ENCODE measurements at places on chromosomes 12 and 14. TPM values are rescaled to one million over a fixed set of nuclear protein-coding genes. Genes with fewer than 3 reads are reported as not detected.

- DNase-seq = no peak
These were observed 59.3 kb downstream of the HEATR5A start for GRCh38 chr14:31360919-31361662.

KRR1 gene
- 30.0 TPM for total RNA-seq

DNA sequence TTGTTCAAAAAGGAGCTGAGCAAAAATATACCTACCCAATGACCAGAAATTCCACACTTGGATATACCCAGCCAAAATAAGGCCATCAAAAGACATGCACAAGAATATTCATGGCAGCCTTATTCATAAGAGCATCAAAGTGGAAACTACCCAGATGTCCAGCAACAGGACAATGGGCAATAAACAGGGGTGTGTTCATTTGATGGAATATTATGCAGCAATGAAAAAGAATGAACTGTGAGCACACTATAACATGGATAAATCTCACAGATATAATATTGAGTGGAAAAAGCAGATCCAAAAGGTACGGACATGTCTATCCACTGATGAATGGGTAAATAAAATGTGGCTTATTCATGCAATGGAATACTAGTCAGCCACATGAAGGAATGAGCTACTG, 209.2 kb upstream of the LHX5 start:
- no peak for DNase-seq

GRCh38 chr12:114884575-114884974, 200.6 kb upstream of the TBX3 start:
- DNase-seq = no peak

GRCh38 chr14:68677476-68677875, 115.4 kb downstream of the ZFP36L1 start:
- DNase-seq = no peak

MYBPC1 gene
- total RNA-seq = 5.6 TPM

DNA sequence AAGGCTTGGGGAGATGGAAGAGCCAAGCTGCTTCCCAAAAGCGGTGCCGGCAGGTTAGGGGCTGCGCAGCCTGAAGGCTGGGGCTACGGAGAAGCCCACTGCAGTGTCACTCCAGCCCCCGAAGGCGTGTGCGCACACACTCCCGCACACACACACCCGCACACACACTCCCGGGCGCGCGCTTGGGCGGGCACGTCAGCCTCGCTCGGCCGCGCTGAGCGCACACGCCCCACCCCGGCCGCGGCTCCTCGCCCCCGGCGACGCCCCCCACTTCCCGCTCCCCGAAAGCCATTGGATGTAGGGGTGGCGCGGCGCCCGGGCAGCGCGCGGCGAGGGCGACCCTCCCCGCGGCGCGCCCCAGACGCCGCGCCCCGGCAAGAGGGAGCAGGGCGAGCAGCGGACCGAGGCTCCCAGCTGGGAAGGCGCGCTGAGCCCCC, at the start of gene KCNK10:
Gene KCNK10, minus strand, starts transcription at position 184 of the 437 bp plus-strand sequence. CDS start 471 bp downstream, outside the sequence.
- DNase-seq = no peak

DNA sequence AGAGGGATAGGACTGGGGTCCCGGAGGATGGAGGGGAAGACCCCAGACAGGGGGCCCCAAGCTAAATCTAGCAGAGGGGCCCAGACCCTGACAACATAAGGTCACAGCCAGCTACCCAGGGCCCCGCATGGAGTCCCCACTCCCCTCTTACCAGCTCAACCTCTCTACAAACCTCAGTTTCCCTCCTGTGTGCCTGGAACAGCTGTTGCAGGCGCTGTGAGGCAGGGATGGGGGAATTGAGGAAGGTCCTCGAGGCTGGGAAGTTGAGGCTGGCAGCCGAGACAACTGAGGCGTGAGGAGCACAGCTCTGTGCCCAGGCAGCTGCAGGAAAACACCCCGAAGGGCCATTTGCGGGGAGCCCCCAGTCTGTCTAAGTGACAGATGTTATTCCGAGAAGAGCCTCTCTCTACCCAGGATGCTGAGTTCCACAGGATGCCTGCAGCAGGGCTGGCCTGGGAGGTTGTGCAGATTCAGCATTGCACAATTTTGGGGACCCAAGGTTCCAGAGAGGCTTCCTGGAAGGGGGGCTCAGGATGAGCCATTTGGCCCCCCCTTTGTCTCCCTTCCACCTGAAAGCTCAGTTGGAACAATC, 42.7 kb upstream of the NCOR2 start:
- DNase-seq = no peak

PAX9 gene
- not detected for total RNA-seq

CRY1 gene
- 17.2 TPM for total RNA-seq

GRCh38 chr14:104086661-104087461, 1.4 kb downstream of the ASPG start:
- DNase-seq = peak; percentile 60

DNA sequence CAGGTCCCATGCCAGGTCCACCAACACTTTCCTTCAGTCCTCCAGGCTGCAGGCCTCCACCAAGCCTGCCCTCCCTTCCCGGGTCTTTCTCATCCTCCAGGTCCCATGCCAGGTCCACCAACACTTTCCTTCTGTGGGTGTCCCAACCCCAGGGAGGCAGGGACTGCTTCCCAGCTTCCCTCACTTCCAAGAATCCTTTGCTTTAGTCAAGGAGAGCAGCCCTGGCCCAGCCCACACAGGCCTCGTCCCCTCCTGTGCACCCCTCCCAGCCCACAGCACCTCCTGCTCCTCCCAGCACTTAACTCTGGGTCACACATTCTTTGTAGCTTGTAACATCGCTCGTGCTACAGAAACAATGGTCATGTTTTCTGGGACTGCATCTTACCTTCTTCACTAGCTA, 72.9 kb downstream of the TESC start:
- no peak for DNase-seq

NDUFA12 gene
- 279 TPM for total RNA-seq

NINJ2 gene
- 5.2 TPM for total RNA-seq

DNA sequence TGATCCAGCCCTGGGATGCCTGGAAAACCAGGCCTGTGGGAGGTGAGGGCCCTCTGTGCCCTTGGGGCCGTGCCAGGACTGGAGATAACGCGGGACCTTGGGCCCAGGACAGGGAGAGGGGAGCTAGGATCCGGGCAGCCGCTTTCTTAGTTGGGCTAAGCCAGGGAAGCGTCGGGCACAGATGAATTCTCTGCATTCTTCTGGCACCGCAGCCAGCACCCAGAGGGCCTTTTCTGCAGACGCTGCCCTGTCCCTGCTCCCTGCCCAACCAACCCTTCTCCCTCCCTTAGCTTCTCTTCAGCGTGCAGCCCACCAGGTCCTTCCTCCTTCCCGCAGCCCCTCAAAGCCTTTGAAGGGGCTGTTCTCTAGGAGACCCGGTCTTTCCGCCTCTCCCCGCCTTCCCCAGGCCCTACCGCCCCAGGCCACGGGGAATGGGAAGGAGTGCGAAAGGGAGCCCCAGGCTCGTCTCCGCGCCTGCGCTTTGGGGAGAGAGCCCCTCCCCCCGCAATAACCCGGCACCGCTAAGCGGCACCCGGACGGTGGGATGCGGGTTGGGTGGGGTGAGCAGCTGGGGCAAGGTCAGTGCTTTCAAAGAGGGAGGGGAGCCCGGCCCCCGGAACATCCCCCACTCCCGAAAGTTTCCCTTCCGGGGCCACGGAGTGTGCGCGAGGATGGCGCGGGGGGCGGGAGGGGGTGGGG, 663 bp downstream of the NCKAP5L start:
- DNase-seq = peak; percentile 81

GRCh38 chr12:4984344-4984743, 59.3 kb upstream of the KCNA5 start:
- DNase-seq = no peak

DNA sequence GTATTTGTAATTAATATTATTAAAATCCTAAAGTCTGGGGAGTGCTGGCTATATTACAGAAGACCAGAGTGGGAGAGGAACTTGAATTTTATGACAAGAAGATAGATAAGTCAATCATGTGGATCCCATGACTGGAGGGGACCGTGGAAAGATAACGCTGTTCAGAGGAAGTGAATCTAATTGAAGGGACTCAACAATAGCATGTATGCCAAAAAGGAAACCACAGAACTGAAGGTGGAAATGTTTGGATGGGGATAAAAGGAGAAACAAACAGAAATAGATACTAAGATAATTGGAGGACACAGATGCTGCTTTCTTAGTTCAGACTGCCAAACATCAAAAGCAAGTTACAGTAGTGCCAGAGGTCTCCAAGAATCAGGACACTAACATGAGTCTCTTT, 21.1 kb downstream of the OR6J1 start:
- DNase-seq = no peak

GRCh38 chr14:51999084-51999483, 9.7 kb downstream of the RTRAF start:
- no peak for DNase-seq

- DNase-seq = no peak
These were observed 56.9 kb downstream of the IGF1 start for GRCh38 chr12:102423462-102423861.

SELPLG gene
- total RNA-seq = 12.5 TPM

NR4A1 gene
- 85.6 TPM for total RNA-seq

SIX4 gene
- 3.3 TPM for total RNA-seq

GRCh38 chr12:113725557-113725876, 240.6 kb downstream of the RBM19 start:
- DNase-seq = no peak

GRIN2B gene
- 0.74 TPM for total RNA-seq

POTEM gene
- total RNA-seq = not detected

GRCh38 chr14:56208520-56208919, 90.3 kb downstream of the PELI2 start:
- no peak for DNase-seq

GRCh38 chr14:64112867-64113678, 181.1 kb downstream of the ESR2 start:
- peak; percentile 33 for DNase-seq

DLGAP5 gene
- 0.80 TPM for total RNA-seq

GRCh38 chr14:63454436-63454835, 88.7 kb downstream of the PPP2R5E start:
- no peak for DNase-seq

All from left cardiac atrium (tissue), 4 donors.